ENCODE measurements at places on chromosomes 7 and 10.

- no peaks in the 10 kb centered on the region for H3K27me3 ChIP-seq
- no peaks in the 10 kb centered on the region for H3K4me1 ChIP-seq
- H3K4me3 ChIP-seq: no peak overlapping the region
- DNase-seq: no peak
- no peak overlapping the region for H3K27ac ChIP-seq
These were observed 74.2 kb downstream of the KLF6 start for GRCh38 chr10:3710764-3711163.

DNA sequence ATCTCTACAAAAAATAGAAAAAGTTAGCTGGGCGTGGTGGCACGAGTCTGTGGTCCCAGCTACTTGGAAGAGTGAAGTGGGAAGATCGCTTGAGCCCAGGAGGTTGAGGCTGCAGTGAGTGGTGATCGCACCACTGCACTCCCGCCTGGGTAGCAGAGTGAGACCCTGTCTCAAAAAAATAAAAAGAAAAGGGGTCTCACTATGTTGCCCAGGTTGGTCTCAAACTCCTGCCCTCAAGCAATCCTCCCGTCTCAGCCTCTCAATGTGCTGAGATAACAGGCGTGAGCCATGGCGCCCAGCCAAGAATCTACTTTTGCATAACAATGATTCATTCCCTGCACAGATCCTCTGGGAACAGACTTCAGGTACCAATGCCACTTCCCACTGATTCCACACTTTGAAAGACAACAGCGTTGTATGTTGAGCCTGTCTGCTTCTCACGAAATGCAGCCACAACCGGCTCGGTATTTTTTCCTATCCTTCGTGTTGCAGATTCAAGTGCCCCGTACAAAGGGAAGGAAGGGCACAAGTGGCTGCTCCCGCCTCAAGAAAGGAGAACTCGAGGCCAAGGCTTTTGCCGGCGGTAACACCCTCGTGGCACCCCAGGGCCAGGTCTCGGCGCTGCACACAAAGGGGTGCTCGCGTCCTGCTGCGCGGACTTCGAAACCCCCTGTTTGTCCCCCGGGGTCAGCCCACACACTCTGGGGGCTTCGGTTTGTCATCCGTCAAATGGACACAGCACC, 745 bp downstream of the DAGLB start:
- peak overlapping the region; percentile 95 for H3K4me3 ChIP-seq
- no peaks in the 10 kb centered on the region for H3K27me3 ChIP-seq
- H3K4me1 ChIP-seq: peaks cover 37% of the 10 kb centered on the region
- peaks cover 24% of the 10 kb centered on the region for H3K36me3 ChIP-seq

- H3K4me1 ChIP-seq: no peaks in the 10 kb centered on the region
- no peak overlapping the region for H3K27ac ChIP-seq
- H3K27me3 ChIP-seq: peaks cover 36% of the 10 kb centered on the region
- H3K36me3 ChIP-seq: peaks cover 2% of the 10 kb centered on the region
- H3K4me3 ChIP-seq: no peak overlapping the region
- DNase-seq: no peak
These were observed 372.1 kb downstream of the DNAJB6 start for GRCh38 chr7:157708919-157709295.

DNA sequence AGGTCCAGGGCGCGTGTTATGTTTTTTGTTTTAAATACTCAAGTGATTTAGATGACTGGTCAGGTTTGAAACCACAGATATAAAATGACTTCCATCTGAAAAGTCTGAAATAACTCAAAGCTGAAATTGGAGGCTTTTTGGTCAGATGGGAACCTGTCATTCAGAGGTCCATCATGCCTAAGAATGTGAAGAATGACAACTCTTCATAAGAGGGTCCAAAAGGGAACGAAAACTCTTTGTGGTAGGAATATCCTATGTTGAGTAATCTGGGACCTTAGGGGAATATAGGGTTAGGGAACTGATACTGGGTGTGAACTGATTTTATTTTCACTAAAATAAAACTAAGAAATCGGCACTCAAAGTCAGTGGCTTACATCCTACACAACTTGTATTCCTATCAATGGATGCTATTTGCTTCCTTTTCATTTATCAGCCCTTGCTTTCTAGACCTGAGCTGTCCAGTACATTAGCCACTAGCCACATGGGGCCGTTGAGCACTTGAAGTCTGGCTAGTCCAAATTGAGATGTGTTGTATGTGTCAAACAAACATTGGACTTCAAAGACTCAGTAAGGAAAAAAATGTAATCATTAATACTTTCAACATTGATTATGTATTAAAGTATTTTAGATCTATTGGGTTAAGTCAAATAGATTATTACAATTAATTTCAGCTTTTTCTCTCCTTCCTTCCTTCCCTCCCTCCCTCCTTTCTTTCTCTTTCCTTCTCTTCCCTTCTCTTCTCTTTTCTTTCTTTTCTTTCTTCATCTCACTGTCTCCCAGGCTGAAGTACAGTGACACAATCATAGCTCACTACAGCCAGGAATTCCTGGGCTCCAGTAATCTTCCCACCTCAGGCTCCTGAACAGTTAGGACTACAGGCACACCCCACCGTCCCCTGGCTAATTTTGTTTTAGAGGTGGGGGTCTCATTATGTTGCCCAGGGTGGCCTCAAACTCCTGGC, 56.5 kb upstream of the KDM7A start:
- H3K27ac ChIP-seq: no peak overlapping the region
- H3K27me3 ChIP-seq: no peaks in the 10 kb centered on the region
- no peak for DNase-seq
- peaks cover 27% of the 10 kb centered on the region for H3K4me1 ChIP-seq

GRCh38 chr10:11813855-11814567, 9.1 kb upstream of the PROSER2 start:
- H3K27me3 ChIP-seq: peaks cover 22% of the 10 kb centered on the region
- no peak overlapping the region for H3K4me3 ChIP-seq
- no peak for DNase-seq
- no peak overlapping the region for H3K27ac ChIP-seq
- H3K36me3 ChIP-seq: no peaks in the 10 kb centered on the region

- H3K4me3 ChIP-seq: no peak overlapping the region
- peaks cover 3% of the 10 kb centered on the region for H3K4me1 ChIP-seq
- no peak for DNase-seq
- H3K27ac ChIP-seq: no peak overlapping the region
These were observed 88.8 kb upstream of the RET start for GRCh38 chr10:42988069-42988468.

Data from central memory CD8-positive, alpha-beta T cell (primary cell).